ENCODE measurements at places on chromosomes 12 and 14.

DNA sequence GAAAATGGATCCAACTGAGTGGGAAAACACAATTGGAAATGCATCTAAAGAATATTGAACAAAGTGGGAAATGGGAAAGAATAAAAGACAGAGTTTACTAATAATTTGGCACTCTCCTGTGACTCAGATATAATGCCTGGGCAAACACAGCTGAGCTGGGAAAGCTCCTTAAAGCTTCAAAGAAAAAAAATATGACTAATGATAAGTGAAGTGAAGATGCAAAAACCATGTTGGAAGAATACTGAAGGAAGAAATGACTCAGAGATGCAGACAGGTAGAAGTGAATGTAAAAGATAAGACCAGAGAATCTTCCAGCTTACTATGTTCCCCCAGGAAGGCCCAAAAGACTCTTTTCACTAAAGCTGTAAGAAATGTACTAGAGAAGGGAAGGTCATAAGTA is 62.4 kb upstream of the FOXG1 start:
- DNase-seq = peak; percentile 26

DNA sequence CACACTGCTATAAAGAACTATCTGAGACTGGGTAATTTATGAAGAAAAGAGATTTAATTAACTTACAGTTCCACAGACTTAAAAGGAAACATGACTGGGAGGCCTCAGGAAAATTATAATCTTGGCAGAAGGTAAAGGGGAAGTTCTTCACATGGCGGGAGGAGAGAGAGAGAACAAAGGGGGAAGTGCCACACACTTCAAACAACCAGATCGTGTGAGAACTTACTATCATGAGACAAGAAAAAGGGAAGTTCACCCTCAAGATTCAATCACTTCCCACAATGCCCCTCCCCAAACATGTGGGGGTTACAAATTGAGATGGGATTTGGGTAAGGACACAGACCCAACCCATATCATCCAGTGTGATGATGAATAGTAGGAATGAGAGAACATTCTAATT is 366.5 kb downstream of the LRFN5 start:
- DNase-seq = no peak

GRCh38 chr14:93789228-93790130 is 1.2 kb upstream of the PRIMA1 start:
- DNase-seq = no peak

- DNase-seq = peak; percentile 84
These were observed 22.8 kb downstream of the ERC1 start for GRCh38 chr12:1013618-1014489.

DNA sequence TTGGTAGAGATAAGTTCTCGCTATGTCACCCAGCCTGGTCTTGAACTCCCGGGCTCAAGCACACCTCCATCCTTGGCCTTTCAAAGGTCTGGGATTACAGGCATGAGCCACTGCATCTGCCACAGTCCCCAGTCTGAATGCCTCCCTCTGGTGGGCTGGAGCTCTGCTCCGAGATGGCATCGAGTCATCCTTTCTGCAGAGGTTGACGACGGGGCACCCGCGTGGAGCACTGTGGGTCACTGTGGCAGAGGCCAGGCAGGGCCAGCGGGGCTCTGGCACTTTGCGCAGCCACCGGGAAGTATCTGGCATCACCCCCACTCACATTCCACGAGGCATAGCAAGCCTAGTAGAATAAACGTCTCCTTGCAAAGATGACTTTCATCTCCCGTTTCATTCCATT is 163.3 kb upstream of the DIO3 start:
- DNase-seq = no peak

GRCh38 chr12:31931796-31932715 is 27.2 kb upstream of the RESF1 start:
- DNase-seq = peak; percentile 53

DNA sequence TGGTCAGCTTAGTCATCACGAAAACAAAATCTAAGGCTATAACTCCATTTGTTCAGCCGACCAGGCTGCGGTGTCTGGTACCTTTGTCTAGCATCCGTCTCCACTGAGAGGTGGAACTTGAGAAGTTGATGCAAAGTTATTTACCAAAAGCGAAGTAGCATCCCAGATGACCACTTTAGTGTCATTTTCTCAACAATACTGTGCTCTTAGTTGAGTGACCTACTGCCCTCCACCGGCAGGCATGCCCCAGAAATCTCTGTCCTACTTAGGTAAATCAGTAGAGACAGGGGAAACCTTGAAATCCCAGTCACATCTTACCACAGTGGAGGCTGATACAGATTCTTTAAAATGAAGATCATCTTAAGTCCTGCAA is 1.3 kb upstream of the ST8SIA1 start:
- DNase-seq = no peak

- DNase-seq = no peak
These were observed 84.4 kb downstream of the SLC24A4 start for GRCh38 chr14:92407410-92407809.

DNA sequence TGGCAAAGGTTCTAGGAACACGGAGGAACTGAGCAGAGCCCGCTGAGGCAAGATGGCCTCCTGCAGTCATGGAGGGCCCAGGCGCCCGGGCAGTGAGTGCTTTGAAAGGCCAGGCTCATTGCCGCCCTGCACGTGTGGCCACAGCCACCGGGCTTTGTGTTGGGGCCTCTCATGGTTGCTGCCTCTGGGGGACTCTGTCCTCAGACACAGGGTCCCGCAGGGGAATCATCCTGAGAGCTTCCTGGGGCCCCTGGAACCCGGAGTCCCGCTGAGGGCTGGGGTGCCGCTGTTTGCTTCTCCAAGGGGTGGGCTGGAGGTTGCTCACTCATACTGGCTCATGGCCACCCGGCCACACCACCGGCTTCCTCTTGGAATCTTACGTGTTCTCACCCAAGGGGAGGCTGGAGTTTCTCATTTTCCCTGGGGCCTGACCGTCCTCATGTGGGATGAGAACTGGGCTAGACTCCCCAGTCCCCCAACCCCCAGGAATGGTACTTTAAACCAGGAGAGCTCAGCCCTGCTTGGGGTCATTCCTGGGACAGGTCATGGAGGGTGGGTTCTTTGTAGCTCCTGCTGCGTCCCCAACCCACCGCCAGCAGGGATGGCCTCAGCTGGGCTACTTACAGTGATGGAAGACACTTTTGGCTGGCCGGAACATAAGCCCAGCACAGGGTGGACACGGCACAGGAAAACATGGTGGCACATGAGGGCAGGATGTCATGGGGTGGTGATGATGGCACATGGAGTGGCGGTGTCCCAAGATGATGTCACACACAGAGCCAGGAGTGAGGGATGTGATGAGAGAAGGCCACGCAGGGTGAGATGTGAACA is 21.1 kb upstream of the LRTM2 start:
- DNase-seq = no peak

- DNase-seq = no peak
These were observed 124.5 kb downstream of the GPR65 start for GRCh38 chr14:88129306-88130056.

DNA sequence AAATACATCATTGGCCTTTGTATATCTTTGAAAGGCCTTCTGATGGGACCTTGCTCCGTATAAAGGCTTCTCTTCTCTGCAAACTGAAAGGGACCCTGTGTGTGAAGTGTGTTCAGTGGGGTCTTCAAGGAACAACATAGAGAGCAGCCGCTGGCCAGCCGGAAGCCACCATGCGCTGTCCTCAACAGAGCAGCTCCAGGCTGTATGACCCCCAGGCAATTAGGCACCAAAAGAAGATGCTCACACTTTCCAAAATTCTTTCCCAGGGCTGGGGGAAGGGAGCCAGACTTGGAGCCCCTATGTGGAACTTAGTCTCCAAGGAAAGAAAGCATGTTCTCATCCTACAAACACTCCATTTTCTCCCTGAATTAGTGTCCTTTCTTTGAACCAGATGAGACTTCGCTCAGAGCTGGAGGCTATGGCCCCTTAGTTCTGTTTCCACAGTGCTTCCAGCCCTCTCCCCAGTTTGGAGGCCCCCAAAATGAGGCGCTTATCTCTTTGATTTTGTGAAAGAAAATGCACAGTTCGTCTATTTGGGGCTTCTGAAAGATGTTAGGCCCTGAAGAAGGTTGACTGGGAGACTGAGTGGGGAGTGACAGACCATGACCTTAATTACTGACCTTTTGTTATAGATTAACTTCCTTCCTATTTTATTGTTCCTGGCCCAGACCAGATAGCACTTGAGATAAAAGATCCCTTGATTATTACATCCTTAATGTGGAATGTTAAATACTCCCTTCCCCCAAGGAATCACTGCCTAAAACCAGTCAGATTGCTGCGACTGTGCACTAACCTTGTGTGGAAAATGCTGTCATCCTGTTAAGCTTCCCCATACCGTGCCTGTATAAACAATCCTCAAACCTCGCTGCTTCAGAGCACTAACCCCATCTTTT is 128.3 kb upstream of the FGD4 start:
- peak; percentile 63 for DNase-seq

DNA sequence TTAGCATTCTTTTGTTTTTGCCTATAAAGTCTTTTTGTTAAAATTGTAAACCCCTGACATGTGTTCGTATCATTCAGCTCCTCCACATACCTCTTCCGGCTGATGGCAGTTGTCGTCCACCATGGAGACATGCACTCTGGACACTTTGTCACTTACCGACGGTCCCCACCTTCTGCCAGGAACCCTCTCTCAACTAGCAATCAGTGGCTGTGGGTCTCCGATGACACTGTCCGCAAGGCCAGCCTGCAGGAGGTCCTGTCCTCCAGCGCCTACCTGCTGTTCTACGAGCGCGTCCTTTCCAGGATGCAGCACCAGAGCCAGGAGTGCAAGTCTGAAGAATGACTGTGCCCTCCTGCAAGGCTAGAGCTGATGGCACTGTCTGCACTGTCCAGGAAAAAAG is 7.7 kb downstream of the ALKBH2 start:
- no peak for DNase-seq

- no peak for DNase-seq
These were observed 121.2 kb upstream of the RTL1 start for GRCh38 chr14:101024686-101025085.

GRCh38 chr14:100669468-100669867 is 57.2 kb upstream of the DLK1 start:
- no peak for DNase-seq

- DNase-seq = peak; percentile 66
These were observed 53.1 kb downstream of the SIX6 start for GRCh38 chr14:60561845-60562746.

- no peak for DNase-seq
These were observed 141.5 kb downstream of the CAND1 start for GRCh38 chr12:67410667-67411067.

DNA sequence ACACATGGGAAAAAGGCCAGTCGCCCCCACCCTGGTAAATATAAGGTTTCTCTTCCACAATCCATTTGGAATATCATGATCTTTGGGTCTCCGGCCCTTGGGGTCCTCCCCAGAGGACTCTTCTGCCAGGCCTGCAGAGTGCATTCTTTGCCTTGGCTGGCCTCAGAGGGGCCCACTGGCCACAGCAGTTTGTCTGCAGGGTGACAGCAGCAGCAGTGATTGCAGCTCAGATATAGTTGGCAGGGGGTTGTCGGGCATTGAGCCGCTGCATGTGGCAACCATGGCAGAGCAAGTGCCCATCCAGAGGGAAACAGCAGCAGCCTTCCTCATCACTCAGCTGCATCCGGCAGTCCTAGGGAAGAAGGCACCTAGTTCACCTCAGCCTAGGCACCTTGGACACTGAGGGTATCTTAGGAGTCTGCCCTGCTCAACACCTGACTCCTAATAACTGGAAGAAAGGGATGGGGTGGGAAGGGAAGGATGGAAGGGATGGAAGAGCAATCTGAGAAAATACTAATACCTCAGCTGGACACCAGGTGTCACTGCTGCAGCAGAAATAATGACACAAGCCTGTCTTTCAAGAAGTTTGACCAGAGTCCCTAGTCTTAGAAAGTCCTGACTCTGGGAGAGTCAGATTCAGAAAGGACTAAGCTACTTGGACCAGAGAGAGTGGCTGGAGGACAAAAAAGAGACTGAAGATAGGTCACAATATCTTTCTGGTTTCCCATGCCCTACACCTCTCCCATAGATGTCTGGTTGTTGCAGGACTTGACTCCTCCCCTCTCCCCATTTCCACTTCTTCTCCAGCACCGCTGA is 8.9 kb downstream of the AJUBA start:
- peak; percentile 65 for DNase-seq

- DNase-seq = no peak
These were observed 22.8 kb downstream of the MMP17 start for GRCh38 chr12:131850856-131851559.

DNA sequence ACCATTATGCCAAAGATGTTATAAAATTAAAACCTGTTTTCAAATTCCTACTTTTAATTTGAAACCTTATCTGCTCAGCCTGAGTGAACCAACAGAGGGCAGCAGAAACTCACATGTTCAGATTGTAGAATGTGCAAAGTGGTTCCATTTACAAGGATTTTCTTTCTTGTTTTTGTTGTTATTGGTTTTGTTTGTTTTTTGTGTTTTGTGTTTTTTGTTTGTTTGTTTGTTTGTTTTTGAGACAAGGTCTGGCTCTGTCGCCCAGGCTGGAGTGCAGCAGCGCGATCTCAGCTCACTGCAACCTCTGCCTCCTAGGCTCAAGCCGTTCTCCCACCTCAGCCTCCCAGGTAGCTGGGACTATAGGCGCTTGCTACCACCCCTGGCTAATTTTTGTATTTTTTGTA is 22.8 kb upstream of the GARIN2 start:
- peak; percentile 51 for DNase-seq

DNA sequence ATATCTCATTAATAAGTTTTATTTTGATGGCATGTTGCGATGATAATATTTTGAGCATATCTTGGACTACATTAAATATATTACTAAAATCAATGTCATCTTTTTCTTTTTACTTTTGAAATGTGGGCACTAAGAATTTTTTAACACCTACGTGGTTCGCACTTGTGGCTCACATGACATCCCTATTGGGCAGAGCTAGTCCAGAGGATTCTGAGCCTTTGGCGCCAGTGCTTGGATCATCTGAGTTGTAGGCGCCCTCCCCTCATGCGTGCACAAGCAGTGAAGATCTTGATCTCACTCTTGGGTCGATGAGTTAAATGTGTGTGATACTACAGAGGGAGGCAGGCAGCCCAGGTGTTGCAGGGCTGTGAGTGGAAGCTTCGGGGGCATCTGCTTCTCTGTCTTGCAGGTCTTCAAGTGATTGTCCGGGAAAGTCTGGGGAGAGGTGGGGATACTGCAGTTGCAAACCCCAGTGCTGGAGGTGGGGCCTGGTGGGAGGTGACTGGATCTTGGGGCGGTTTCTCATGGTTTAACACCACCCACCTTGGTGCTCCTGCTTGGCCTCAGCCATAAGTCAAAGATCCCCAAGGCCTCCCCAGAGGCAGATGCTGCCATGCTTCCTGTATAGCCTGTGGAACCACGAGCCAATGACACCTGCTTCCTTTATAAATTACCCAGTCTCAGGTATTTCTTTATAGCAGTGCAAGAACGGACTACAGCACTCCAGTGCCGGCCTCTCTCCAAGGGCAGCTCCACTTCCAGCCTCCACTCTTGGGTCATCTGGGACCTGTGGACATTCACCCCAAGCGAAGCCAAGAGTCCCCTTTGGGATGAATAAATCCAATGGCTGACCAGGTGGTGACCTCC is 46.1 kb upstream of the PPP2R5C start:
- no peak for DNase-seq

- peak; percentile 67 for DNase-seq
These were observed 72.8 kb downstream of the CAPZA3 start for GRCh38 chr12:18810537-18811253.

DNA sequence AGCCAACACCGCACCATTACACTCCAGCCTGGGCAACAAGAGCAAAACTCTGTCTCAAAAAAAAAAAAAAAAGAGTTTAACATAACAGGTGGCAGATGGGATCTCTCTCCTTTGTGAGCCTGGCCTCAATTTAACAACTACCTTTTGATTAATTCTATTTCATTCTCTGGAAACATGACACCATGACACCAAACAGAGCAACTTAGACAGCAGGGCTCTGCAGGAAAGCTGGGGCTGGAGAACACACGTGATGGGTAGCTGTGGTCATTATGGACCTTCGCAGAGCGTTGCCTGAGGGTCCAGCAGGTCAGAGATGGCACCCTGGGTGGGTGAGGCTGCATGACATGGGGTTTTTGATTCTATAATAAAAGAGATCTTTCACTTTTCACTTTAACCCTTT is 1.7 kb upstream of the DGLUCY start:
- no peak for DNase-seq
